Stimulated activated CD4-positive, alpha-beta T cell treated with anti-CD3 and anti-CD28 coated beads, Interleukin-1b, Interleukin-23, amount 100 ng/mL, for 1 hour (primary cell): ENCODE measurements at places on chromosomes 4 and X.

DNA sequence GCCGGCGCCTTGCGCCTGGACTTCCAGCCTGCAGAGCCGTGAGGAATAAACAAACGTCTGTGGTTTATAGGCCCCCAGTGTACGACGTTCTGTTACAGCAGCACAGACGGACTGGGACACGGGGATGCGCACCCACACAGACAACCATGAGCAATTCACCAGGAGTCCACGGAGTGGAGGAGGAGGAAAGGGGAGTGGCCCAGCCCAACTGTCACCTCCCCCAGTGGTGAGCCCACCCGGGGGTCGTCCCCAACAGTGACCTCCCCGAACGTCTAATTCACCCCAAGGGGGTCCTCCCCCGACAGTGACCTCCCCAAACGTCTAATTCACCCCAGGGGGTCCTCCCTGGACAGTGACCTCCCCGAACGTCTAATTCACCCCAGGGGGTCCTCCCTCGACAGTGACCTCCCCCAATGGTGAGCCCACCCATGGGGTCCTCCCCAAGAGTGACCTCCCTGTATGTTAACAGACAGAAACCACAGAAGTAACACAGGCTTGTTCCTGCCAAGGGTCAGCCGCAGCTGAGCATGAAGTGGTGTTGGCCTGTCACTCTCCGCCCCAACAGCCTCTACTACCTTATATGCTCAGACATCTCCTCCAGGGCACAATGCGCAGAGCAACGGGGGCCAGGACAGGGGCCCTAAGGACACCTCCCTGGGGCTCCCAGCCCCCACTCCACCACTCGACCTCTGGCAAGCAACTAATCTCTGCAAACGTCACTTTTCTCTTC is 6.2 kb downstream of the GAK start:
- DNase-seq = no peak

DNA sequence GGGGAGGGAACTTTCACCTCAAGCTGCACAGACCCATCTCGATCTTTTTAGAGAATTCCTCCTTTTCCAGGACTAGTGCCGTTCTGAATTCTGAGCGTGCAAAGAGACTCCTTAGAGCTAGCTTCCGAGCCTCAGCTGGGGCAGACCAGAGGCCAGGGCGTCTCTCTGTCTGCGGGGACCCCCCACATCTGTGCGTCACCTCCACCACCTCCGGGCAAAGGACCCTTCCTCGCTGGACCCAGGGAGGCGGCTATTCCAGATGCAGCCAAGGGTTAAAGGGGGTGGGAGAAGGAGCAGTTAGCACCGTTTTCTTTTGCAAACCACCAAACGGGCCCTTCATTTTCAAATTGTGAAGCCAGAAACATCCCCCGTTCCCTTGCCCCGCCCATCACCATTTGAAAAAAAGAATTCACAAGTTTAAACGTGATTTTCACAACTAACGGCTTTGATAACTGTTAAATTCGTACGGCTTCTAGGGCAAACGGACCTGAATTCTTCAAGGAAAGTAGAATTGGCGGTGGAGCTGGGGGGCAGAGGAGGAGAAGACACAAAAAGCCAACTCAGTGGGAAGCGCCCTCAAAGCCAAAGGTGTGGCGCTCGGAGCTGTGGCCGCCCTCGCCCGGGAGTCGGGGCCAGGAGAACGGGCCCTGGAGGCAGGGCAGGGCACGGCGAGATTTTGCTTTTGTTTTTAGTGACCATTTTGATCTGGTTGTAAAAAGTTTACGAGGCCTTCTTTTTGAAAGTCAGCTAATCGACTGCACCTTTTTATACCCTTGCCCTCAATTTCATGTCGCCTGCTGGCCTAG is 3.3 kb upstream of the PDGFRA start:
- no peak for DNase-seq

- no peak for DNase-seq
Measured at GRCh38 chr4:122552898-122553297, 68.0 kb downstream of the IL21 start.

GRCh38 chr4:102263024-102263787 is 82.1 kb downstream of the SLC39A8 start:
- DNase-seq = no peak

- DNase-seq = no peak
Measured at GRCh38 chr4:73451981-73452747, 16.1 kb downstream of the AFP start.

DNA sequence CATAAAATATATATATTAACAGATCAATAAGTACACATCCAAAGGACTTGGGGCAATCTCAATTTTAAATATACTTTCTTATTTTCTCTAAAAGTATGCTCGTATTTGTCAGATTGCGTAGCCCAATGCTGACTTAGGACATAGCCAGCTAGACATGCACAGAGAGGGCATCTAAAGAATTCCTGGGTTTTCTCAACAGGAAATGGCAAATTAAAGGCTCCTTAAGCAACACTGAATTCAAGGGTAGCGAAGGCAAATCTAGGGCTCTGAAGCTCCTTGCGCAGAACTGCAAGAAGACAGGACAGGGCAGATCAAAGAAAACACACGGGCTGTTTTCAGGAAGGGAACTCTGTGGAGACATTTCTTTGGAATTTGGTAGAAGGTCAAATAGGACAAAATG is 94.6 kb upstream of the FTHL17 start:
- no peak for DNase-seq

GRCh38 chr4:6087669-6088341 is 69.6 kb upstream of the C4orf50 start:
- DNase-seq = no peak

DNA sequence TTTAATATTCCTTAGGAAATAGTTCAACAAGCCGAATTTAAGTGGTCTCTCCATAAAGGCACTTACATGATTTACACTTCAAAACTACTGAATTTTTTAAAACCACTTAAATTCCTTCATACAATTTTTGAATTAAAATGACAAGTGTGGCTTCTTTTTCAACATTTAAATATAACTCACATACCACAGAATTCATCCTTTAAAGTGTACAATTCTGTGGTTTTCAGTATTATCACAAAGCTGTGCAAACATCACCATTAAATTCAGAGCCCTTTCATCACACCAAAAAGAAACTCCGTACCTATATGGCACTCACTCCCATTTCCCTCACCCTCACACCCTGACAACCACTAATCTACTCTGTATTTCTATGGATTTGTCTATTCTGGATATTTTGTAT is 200.9 kb upstream of the MAB21L2 start:
- DNase-seq = no peak

DNA sequence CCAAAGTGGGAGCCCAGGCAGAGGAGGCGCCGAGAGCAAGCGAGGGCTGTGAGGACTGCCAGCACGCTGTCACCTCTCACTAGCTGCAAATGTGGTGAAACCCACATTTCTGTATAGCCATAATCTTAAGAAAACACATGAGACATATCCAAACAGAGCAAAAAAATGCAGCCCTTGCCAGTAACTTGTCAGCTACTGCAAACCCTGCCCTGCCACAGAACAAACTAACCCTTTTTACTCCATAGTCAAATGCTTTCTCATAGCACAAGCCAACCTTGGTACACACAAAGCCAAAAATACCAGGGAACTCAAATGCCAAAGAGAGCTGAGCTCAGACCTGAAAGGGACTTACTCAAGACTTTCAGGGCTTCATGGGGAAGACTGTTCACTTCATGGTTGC is 14.9 kb upstream of the NXF3 start:
- no peak for DNase-seq

DNA sequence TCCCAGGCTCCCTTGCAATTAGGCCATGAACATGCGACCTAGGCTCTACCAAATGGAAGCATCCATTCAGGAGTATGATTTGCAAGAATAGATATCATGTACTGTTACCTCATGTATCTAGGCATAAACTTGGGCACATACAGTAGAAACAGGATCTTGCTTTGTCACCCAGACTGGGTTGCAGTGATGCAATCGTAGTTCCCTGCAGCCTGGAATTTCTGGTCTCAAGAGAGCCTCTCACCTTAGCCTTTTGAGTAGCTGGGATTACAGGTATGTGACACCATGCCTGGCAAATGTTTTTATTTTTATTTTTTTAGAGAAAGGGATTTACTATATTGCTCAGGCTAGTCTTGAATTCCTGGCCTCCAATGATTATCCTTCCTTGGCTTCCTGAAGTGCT is 994.2 kb downstream of the ADGRL3 start:
- DNase-seq = no peak

GRCh38 chr4:93788712-93789111 is 39.8 kb upstream of the ATOH1 start:
- no peak for DNase-seq

- no peak for DNase-seq
Measured at GRCh38 chr4:184364100-184364921, 110.0 kb downstream of the IRF2 start.

- DNase-seq = no peak
Measured at GRCh38 chr4:119238068-119238722, 25.7 kb downstream of the USP53 start.

DNA sequence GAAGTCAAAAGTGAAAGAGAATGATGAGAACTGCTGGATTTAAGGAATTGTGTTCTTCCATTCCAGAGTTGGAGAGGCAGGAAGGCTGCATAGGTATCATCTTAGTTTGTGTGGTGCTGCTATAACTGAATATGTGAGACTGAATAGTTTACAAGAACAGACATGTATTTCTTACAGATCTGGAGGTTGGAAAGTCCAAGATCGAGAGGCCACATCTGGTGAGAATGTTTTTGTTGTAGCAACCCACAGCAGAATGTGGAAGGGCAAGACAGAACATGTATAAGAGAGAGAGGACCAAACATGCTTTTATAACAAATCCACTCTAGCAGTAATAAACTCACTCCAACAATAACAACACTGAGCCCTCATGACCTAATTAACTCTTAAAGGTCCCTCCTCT is 408.6 kb downstream of the FAM47B start:
- DNase-seq = no peak

- no peak for DNase-seq
Measured at GRCh38 chrX:1361910-1362309, 25.3 kb downstream of the IL3RA start.

DNA sequence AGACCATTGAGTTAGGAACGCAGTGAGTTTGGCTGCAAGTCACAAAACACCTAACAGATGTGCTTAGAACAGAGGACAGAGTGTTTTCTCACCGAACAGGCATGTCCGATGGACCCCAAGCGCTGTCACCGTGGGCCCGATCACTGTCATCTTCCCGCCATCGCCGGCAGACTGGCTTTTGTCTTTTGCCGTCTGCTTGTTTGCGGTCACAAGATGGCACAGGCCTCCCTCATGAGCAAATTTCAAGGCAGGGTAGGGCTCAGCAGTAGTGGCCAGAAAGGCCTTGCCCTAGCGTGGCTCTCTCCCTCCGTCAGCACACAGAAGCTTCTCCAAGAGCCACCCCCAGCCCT is 21.4 kb upstream of the MRFAP1 start:
- no peak for DNase-seq

DNA sequence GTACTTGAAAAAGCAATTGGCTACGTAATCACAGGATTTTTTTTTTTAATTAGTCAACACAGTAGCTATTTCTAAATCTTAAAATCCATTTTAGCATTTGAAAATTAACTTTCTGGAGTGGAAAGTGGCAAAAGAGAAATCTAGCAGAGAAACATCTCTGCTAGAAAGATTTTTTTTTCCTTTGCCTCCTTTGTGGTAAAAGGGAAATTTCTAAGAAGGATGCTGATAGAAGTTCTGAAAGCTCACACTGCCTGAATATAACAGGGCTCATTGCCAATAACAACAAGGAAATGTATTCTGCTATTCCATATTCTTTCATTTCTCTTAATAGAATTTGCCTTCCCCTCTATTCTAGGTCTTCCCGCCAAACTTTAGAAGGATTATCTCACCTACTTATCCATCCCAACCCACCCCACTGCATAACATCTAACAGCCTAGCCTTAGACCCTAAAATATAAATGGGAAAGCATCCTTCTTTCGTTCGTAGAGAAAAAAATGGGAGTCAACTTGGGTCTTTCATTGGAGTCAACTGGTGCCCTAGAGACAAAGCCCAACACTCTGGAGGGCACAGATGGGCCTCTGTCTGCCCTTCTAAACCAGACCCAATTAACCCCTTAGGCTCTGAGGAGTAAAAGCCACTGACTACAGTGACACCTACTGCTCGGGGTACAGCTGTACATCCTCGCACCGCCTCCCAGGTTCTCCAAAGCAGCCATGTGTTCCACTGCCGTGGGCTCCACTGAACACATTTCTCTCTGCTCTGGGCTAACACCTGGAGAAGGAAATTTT is 103.9 kb downstream of the MAML3 start:
- no peak for DNase-seq

DNA sequence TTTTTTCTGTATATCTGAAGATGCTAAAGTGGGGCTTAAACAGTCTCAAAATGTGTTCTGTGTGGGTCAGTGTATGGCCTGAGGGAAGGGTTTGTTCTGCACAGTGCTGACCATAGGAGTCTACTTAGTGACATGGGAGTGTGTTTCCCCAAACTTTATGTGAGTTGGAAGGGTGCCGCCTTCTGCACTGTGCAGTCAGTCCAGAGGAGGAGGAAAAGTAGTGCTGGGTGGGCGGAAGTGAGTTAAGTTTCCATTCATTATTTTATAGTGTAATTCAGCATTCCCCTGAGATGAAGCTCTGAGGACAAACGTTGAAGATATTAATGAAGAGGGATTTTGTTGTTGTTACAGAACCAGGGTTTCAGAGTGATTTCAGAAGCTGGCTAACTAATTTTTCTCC is 2.9 kb downstream of the CHST7 start:
- DNase-seq = no peak

- no peak for DNase-seq
Measured at GRCh38 chr4:120018786-120019185, 47.9 kb downstream of the MAD2L1 start.
